Stimulated activated naive CD8-positive, alpha-beta T cell treated with anti-CD3 and anti-CD28 coated beads, Interleukin-15, amount 100 ng/mL, for 72 hours (primary cell): ENCODE measurements at places on chromosomes 6 and 20.

GRCh38 chr6:129440691-129441090 is 269.3 kb downstream of the ARHGAP18 start:
- DNase-seq, result no peak

DNA sequence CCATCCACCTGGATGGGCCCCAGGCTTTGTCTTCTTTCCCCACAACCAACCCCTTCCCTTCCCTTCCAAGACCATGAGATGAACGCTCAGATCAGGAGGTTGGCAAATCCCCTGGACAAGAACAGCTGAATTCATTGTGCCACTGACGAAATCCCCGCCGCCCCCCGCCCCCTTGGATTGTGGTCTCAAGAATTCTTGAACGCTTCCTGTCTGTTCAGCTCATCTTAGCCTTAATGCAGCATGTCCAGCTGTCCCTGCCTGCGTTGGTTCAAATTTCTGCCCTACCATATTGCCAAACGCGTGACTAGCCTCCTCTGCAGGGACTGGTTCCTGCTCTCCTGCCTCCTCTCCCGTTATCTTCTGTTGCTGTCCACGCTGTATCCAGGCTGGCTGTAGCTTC is 133.2 kb downstream of the CDH4 start:
- no peak for DNase-seq

DNA sequence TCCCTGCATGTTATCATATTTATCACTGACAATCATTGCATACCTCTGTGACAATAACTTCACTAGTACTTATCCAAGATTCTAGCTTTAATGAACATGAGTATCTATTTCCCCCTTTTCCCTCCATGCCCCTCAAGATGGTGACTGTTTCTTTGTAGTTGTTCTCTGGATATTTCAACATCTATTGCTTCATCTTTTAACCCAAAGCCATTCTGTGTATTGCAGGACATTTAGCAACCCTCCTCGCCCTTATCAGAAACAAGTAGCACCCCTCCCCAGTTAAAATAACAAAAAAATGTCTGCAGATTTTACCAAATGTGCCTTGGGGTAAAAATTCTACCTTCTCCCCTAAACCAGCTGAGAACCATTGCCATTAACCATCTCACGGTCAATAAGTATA is 979.8 kb upstream of the MANEA start:
- no peak for DNase-seq

DNA sequence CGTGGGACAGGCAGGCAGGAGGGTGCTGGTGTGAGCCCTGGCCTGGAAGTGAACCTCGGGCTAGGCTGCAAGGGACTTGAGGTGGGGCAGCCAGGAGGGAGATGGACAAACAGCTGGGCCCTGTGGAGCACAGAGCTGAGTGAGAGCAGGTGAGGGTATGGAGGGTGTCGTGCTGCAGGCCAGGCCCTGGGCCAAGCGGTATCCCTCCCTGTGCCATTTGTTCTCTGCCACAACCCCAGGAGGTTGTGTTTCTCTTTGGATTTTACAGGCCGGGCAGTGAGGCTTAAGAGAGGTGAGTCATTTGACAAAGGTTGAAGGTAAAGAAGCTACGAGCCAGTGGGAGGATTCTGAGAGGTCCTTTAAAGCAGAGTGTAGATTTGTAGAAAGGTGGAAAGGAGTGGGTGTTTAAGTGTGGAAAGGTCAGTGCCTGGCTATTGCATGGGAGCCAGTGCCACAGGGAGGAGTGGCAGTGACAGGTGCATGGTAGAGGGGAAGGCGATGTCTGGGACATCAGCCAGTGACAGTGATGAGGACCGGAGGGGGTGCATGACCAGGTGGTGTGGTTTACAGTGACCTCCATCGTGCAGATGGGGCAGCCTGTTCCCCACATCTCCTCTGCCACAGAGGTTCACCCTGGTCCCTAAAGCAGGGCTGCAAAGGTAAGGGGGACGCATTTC is 39.8 kb downstream of the GMPR start:
- no peak for DNase-seq

- no peak for DNase-seq
Measured at GRCh38 chr6:157278171-157278570, 45.1 kb downstream of the TMEM242 start.

DNA sequence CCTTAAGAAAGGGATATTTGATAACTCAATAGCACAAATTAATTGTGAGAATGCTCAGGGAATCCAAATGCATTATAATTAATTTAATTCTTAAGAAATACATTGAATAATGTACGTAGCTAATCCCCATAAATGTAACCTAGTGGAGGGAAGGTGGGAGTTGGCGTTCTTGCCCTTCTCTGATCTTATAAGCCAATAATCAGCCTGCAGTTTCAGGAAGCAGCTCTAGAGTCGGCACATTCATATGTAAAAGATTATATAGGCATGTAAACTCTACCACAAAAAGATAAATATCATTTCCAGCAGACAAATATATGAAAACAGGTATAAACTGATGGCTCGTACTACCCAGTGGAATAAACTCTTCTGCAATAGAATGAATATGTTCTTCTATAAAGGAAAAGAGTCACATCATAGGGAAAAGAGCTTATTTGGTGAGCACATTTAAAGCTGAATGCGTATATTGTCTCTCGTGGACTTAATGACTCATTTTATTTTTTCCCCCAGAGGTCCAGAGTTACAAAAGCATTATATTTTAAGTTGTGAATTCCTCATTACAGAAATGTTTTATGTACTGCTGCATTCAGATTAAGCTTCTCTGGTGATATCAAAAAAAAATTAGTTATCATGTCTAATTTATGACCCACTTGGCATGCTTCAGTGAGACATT is 112.2 kb downstream of the TFAP2A start:
- DNase-seq, result no peak

DNA sequence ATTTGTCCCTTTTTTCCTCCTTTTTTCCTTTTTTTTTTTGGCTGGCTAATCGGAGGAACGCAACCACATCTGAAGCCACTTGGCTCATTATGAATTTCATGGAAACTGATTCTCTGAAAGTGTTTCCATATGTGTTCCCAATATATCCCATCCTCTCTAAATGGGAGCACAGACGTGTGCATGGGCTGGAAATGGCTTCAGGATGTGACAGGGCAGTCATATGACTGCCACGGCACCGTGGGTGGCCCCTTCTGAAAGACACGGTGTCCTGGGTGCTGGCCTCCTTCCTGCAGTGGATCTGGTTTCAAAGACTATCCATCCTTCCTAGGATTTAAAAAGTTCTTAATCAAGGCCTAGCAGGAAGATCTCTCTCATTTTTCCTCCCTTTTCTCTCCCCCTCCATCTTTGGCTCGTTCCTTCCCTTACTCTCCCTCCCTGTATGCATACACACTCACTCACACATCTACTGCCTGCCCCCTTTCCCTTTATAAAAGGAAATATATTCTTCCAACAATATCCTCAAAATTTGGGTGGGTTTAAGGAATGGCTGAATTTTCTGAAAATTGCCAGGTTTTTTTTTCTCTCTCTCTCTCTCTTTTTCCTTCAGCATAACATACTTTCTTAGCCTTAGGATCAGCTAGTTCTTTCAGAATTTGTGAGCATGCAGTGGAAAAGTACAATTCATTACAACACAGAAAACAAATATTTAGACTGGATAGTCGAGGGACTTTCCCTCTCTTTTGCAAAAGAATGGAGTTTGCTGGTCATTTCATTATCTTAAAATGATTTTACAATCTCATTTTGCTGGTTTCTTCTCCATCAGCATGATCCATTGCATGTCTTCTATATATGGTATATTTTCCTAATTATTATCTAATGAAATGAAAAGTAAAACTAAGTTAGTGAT is 161.2 kb upstream of the SUPT3H start:
- DNase-seq, result no peak

GRCh38 chr6:121506761-121507754 is 71.6 kb downstream of the GJA1 start:
- DNase-seq, result no peak

GRCh38 chr6:127352524-127352923 is 9.1 kb upstream of the ECHDC1 start:
- DNase-seq, result no peak

- no peak for DNase-seq
Measured at GRCh38 chr6:113893866-113894265, 36.7 kb downstream of the MARCKS start.

- DNase-seq, result no peak
Measured at GRCh38 chr6:68473433-68474210, 161.5 kb upstream of the ADGRB3 start.

DNA sequence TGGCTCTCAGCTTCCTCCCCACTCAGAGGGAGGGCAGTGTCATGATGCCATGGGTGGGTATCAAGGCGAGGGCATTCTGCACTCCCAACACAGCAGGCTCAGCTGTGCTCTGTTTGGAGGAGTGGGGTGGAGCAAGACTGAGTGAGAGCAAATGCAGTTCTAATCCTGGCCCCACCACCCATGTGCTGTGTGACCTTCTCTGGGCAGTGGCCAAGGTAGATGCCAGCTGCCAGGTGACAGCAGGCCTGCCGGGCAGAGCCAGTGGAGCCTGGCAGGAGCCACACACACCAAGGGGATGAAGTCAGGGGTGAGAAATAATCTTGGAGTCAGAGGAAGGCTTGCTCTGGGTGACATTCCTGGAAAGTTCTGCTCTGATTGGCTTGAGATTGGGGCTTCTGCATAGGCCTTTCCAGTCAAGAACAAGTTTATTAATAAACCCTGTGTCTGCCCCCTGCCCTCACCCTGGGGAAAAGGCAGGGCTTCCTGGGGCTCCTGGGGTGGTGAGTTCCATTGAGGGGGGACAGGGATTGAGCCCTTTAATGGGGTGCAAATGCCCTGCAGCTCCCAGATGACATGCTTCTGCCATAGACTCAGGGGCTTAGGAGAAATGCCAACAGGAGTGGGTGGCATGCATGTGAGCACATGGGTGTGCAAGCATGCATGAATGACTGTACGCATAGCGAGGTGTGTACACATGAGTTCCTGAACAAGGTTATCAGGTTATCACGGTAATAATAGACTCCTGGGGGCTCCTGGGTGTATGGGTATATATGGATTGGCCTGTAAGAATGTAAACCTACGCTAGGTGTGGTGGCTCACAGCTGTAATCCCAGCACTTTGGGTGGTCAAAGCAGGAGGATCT is 134.2 kb downstream of the MRPL14 start:
- DNase-seq, result no peak

GRCh38 chr6:168122011-168122410 is 43.0 kb upstream of the FRMD1 start:
- DNase-seq, result no peak

GRCh38 chr6:33962246-33963027 is 158.6 kb upstream of the MLN start:
- no peak for DNase-seq

GRCh38 chr6:25473447-25473846 is 178.6 kb upstream of the SCGN start:
- DNase-seq, result no peak

GRCh38 chr6:75437421-75437891 is 56.1 kb downstream of the FILIP1 start:
- no peak for DNase-seq

- no peak for DNase-seq
Measured at GRCh38 chr6:44471271-44471981, 83.9 kb downstream of the CDC5L start.

GRCh38 chr6:156938143-156938542 is 161.0 kb downstream of the ARID1B start:
- DNase-seq, result no peak

DNA sequence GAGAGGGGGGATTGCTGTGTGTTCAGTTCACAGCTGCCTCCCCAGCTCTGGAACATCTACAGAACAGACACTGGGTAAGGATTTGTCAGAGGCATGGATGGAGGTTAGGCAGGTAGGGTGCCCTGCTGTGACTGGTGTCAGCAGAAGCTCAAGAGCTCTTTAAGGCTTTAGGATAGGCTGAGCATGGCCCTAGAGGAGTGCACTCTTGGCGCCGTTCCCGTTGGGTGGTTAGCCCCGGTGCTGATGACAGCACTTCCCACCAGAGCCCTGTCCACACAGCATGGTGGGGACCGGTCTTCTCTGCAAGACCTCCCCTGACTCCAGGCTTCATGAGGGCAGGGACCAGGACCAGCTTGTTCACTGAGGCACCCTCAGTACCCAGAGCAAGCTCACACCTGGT is 262.0 kb downstream of the BMP7 start:
- no peak for DNase-seq

DNA sequence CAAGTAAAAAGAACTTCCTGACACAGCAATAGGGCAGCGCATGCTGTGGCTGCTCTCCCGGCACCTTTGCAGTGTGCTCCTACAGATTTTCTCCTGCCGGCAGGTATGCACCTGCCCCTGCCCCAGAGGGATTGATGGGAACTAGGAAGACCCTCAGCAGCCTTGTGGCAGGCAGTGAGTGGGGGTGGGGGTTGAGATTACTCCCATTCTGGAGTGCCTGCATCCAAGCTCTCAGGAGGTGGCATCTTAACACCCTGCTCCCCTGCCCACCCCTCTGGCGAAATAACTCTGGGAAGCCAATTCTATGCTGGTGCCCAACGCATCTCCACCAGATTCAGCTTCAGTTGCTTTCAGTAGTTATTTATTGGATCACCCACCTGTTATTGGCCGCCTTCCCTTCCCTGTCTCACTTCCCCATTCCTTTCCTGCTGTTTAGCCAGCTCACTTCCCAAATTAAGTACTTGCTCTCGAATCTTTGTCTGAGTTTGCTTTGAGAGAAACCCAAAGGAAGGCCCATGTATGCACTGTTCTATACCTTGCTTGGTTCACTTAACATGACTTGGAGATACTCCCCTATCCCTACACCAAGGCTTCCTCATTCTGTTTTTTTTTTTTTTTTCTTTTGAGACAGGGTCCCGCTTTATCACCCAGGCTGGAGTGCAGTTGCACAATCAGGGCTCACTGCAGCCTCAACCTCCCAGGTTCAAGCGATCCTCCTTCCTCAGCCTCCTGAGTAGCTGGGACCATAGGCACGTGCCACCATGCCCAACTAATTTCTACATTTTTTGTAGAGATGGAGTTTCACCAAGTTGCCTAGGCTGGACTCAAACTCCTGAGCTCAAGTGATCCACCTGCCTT is 29.3 kb upstream of the SLC23A2 start:
- no peak for DNase-seq
